NCI-H2029 treated with DMSO at 0.1 percent for 48 hours (cell line): ENCODE measurements at places on chromosomes 1 and 21.

GRCh38 chr1:205594846-205595245, 37.0 kb downstream of the ELK4 start:
- no peak for DNase-seq

GRCh38 chr1:42922687-42923366, 35.8 kb downstream of the SLC2A1 start:
- peak; percentile 79 for DNase-seq

DNA sequence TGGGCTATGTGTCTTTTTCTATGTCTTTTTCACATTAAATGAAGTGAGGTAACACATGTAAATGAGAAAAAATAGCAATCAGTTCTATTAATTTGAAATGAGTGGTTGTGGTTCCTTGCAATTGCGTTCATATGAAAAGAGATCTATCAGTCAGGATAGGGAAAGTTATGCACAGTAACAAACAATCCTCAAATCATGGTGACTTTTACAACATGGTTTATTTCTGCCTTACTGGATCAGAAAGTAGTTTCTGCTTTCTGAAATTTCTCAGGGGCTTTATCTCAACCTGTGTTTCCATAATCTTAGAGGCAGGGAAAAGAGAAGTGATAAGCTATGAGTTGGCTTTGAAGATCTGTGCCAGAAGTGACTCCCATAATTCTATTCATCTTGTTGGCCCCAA, 39.0 kb downstream of the DOP1B start:
- DNase-seq: no peak

- no peak for DNase-seq
Measured at GRCh38 chr1:1243266-1243660, 3.3 kb downstream of the C1QTNF12 start.

- peak; percentile 19 for DNase-seq
Measured at GRCh38 chr1:204915861-204916495, 45.3 kb downstream of the NFASC start.

DNA sequence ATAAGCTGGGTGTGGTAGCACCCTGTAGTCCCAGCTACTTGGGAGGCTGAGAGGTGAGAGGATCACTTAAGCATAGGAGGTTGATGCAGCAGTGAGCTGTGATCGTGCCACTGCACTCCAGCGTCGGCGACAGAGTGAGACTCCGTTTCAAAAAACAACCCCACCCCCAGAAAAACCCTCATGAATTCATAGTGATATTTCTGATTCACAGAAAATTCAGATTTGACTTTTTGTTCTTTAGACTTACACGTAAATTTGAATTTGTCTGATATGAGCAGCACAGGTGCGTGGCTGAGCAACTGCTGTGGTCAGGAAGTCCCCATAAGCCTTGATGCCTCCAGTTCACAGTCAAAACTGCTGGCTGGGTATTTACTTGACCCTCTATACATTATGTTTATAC, 10.0 kb upstream of the MORC3 start:
- no peak for DNase-seq

- no peak for DNase-seq
Measured at GRCh38 chr1:175267716-175268416, 75.3 kb upstream of the KIAA0040 start.

GRCh38 chr1:43284065-43284464, 1.3 kb downstream of the C1orf210 start:
- no peak for DNase-seq

DNA sequence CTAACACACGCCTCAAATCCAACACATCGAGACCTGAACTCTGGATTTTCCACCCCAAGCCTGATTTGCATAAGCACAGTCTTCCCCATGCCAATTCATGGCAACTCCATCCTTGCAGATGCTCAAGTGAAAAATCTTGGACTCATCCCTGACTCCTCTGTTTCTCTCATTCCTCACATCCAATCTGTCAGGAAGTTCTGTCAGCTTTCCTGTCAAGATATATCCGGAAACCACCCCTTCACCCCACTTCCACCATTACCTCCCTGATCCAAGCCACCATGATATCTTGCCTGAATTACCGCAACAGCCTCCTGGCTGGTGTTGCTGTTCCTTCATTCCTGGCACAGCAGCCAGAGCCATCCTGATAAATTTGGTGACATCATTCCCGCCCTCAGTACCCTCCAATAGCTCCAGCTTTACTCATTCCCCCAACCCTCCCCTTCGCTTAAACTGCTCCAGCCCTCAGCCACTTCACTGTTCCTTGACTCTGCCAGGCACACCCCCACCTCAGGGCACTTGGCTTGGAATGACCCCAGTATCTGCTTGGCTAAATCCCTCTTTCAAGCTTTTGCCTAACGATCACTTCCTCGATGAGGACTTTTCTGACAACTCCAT, 17.4 kb downstream of the TCEA3 start:
- DNase-seq: no peak

GRCh38 chr1:85244271-85245061, 15.0 kb downstream of the C1orf52 start:
- DNase-seq: no peak

GRCh38 chr1:224721000-224721399, 104.9 kb downstream of the CNIH3 start:
- no peak for DNase-seq

- DNase-seq: no peak
Measured at GRCh38 chr1:221910222-221910621, 168.3 kb upstream of the DUSP10 start.

DNA sequence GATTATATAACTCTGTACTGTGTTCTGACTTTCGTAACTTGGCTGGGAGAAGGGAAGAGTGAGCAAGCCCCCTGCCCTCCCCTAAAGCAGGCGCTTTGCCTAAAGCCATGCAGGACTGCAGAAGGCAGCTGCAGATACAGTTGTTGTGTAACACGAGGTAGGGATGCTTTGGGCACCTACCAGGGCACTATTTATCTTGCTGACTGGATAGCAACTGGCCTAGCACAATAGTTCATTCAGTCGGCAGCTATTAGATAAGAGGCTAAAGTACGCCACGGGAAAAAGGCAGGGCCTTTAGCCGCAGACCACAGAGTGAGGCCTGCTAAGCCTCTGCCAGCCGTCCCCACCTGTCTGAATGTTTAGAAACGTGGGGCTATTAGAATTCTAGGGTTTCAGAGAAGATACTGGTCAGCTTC, 80.9 kb downstream of the TTC3 start:
- no peak for DNase-seq

GRCh38 chr1:193569096-193569982, 382.9 kb upstream of the B3GALT2 start:
- no peak for DNase-seq

GRCh38 chr1:55589671-55590297, 374.6 kb upstream of the USP24 start:
- DNase-seq: no peak

DNA sequence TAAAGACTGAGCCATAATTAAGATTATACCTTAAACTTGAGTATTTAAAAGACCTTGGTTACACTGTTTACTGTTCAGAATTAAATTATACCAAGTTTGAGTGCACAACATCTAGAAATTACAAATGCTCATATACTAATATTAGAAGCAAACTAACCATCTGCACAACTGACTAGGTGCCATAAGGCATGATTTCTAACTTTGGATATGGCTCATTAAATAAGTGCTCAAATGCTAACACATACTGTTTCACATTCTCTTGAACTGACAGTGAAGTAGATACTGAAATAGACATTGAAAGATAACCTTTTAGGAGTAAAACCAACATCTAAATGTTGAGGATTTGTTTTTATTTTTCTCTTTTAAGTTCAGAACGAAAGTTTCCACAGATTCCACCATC, 74.1 kb downstream of the PRKAA2 start:
- no peak for DNase-seq

GRCh38 chr1:38123356-38124135, 77.0 kb upstream of the POU3F1 start:
- no peak for DNase-seq

GRCh38 chr1:30609999-30610345, 113.4 kb downstream of the MATN1 start:
- DNase-seq: no peak

- DNase-seq: peak; percentile 51
Measured at GRCh38 chr1:229117664-229118300, 153.1 kb upstream of the RAB4A start.

DNA sequence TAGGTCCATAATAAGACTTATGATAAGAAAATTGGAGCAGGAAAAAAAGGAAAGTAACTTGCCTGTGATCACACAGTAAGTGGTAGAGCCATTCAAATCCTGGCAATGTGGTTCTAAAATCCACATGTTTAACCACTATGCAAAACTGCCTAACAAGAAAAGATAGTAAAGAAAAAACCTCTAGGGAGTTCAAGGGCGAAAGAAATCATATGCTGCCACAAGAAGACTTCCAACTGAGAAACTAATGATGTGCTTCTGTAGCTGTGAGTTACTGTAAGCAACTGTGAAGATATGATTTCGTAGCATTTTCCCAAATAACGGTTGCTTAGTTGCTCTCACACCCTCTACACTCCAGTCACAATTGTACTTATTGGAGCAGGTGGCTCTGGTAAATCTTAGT, 20.9 kb upstream of the LYPLAL1 start:
- DNase-seq: no peak

GRCh38 chr21:16863362-16863905, 649.4 kb upstream of the CXADR start:
- DNase-seq: no peak

DNA sequence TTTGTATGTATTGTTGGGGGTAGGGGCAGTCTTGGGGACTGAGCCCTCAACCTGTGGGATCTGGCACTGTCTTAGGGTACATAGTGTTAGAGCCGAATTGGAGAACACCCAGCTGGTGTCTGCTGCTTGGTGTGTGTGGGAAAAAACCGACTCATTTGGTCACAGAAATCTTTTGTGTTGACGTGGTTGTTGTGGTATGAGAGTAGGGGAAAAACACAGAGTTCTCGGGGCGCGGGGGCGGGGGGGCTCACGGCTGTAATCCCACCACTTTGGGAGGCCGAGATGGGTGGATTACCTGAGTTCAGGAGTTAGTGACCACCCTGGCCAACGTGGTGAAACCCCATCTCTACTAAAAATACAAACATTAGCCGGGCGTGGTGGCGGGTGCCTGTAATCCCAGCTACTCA, 15.3 kb upstream of the SRSF10 start:
- DNase-seq: no peak

DNA sequence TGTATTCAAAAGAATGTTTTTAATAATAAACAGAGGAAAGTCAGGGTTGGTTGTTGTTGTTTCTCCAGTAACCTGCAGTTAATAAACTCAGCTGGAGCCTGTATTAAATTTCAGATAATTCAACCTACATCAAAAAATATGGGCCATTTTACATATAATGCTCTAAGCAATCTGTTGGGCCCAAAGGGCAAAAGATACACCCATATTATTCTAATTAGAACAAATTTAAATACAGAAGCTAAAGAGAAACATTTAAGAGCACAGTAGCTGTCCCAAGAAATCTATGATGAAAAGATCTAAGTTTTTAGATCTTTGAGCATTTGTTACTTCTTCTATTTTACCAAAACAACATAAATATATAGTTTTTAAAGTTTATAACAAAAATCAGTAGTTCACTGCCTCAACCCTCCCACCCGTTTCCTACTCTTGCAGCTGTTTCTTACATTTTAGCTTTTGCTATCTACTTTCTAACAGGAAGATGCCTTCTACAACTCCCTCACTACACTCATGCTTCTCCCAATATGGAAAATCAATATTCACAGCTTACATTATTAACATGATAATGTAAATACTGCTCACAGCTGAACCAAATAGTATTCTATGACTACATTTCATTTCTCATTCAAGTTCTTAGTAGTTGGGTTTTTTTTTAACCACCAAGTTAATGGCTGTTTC, 94.9 kb upstream of the LBR start:
- DNase-seq: no peak

GRCh38 chr1:206896261-206896660, 982 bp upstream of the IL24 start:
- no peak for DNase-seq

DNA sequence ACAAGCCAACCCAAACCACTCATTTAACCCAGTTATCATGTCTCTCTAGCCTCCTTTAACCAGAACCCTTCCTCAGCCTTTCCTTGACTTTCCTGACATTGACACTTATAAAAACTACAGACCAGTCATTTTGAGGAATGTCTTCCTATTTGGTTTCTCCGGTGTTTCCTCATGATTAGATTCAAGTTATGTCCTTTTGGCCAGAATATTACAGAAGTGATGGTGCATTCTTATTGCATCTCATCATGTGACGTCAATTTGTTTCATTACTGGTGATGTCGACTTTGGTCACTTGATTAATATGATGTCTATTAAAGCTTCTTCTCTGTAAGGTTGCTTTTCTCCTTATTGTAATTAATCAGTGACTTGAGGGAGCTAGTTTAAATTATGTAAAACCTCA, 6.1 kb upstream of the RCSD1 start:
- no peak for DNase-seq

GRCh38 chr1:36455386-36455785, 5.1 kb upstream of the OSCP1 start:
- DNase-seq: no peak

- no peak for DNase-seq
Measured at GRCh38 chr1:20597650-20598049, 8.8 kb downstream of the CDA start.

DNA sequence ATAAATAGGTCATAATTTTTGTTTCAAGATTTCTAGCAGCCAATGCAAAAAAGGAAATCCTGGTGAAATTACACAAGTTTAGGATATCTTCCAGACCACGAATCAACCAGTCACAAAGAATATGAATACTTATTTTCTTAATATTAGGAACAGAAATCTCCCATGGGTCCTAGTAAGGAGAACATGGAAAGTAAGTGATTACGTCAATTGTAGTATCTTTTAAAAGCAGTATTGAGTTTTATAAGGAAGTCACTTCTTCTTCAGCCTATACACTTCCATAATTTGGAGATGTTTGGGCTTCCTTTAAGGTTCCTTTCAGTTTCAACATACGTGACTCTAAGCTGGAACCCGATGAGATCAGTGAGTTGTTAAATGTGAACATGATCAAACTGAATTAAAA, 534.5 kb downstream of the USP25 start:
- no peak for DNase-seq

GRCh38 chr21:35460441-35460840, 411.3 kb upstream of the RUNX1 start:
- no peak for DNase-seq

- no peak for DNase-seq
Measured at GRCh38 chr1:24659993-24660665, 17.0 kb downstream of the SRRM1 start.

DNA sequence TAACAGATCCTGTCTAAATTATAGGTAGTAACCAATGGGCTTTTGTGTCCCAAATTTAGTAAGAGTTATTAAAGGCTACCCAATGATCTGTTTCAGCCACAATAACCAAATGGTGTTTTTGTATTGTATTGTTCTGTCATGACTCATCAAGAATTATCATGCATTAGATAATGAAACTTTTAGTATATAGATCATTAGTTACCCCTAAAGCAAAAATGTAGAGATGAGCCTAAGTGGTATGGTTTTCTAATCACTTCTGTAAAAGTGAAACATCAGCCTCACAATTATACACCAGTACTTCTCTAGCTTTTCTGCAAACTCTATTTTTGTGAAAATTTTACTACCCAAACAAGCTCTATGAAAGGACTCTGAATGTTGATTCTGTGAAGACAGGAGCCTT, 71.4 kb downstream of the LRRC7 start:
- DNase-seq: no peak

GRCh38 chr1:91594383-91595055, 93.9 kb downstream of the CDC7 start:
- DNase-seq: no peak
